Activated T-helper 9 cell treated with anti-CD3 and anti-CD28 coated beads, Interleukin-2, amount 50 U/mL, for 16 hours (primary cell): ENCODE measurements at places on chromosomes 11 and 22.

DNA sequence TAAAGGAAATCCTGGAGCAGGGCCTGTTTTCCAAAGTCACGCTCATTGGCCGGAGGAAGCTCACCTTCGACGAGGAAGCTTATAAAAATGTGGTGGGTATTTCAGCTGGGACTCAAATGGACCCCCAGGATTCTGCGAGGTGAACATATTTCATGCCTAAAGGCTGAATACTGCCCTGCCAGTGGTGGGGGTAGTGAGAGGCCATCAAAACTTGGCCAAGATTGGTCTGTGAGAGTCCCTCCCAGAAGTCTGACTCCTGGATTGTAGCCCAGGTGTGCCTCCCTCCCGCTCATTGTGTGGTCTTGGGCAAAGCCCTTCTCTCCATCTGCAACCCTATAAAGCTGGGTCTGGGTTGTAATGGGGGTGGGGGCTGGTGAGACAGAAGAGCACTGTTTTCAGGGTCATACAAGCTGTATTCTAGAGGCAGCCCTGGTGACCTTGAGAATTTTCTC, 853 bp downstream of the HTATIP2 start:
- no peak for DNase-seq

- DNase-seq: no peak
These were observed 1592.1 kb upstream of the TENM4 start for GRCh38 chr11:81032906-81033305.

DNA sequence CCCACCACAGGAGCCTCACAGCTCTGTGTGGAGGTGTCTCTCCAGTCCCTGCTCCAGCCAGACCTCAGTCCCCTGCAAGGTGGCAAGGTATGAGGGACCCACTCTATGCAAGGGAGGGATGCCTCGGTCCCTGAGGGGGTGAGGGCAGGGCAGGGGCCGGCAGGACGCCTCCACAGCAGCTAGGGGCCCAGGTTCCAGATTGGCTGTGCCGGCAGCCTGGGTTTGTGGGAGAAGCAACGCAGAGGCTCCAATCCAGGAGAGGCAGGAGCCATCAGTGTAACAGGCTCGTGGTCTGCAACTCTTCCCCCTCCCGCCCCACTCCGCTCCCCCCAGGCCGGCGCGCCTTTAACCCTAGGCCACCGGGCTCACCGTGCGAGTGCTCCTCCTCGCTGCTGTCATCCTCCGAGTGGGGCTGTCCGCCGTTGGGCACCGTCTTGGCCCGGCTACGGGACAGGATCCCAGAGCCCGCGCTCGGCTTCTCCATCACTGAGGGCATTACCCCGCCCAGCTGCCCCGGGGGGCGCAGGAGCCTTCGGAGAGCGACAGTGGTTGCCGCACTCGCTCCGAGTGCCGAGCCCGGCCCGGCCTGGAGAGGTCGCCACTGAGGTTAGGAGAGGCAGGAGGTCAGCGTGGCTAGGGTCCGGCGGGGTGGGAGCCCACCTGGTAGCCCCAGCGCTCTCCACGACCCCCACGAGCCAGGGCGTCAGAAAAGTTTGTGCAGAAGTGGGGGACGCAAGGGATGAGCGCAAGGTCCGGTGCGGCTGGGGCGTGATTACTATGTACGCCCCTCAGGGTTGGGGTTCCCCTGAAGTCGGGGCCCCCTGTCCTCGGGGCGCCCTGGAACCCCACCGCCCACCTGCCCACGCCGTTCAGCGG, 765 bp downstream of the RCOR2 start:
- DNase-seq: no peak

DNA sequence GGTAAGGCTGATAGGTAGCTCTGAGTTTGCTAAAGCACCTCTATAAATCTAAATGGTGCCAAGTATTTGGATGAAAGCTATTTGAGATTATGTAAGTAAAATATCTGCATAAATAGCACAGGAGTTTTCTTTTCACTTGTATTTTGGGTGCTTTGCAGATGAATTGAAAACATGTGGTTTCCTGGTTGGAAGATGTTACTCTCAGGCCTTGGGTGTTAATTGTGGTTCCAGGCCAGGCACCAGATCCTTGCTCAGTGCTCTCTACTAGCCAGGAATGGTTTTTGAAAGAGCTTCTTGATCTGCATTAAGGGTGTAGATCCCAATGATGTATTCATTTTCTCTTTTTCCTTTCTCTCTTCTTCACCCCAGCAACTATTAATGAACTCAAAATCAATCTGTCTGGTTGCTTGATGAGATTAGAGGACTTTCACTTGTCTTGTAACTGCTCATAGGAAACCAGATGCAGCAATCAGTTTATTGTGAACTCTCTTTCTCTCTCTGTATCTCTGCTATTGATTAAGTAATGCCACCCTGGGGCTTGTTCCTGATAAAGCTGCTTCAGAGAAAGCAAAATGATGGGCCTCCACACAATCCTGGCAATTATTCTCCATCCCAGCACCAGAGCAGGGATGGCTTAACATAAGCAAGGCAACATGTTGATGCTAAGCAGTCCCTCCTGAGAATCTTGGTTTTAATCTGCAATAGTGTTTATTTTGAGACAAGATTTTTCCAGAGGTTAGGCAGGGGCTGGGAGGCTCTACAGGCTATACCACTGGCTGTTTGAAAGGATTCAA, 147.0 kb upstream of the NTM start:
- DNase-seq: no peak

GRCh38 chr22:20456064-20456721, 18.6 kb upstream of the SCARF2 start:
- peak; percentile 52 for DNase-seq

- DNase-seq: no peak
These were observed 57.2 kb downstream of the SMCO4 start for GRCh38 chr11:93485983-93486382.

DNA sequence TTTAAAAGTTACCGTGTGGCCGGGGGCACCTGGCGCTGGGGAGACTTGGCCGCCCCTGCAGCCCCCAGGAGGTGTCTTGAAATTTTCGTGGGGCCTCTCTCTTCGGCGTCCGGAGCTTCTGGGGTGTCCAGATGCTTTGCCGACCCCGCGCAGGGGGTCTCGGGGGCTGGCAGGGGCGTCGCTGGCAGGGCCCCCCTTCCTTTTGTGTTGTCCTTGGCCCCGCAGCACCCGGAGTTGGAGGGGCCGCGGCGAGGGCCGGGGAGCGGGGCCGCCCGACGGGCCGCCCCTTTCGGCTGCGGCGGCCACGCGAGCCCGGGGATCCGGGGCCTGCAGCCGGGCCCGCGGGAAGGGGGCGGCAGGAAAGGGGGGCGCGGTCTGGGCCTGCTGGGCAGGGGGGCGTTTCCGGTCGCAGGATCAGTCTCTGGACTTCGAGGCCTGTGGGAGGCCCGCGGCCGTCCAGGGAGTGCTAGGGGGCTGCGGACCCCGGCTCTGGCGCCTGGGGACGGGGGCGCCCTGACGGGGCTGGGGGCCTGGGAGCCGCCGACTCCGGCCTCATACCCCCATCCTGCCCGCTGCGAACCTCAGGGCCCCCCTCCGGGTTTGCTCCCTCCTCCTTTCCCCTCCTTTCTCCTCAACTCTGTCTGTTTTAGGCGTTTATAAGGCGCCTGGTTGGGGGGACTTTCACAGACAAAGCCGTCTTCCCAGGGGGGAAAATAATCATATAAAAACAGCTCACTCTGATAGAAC, 869 bp downstream of the ZC3H7B start:
- no peak for DNase-seq

DNA sequence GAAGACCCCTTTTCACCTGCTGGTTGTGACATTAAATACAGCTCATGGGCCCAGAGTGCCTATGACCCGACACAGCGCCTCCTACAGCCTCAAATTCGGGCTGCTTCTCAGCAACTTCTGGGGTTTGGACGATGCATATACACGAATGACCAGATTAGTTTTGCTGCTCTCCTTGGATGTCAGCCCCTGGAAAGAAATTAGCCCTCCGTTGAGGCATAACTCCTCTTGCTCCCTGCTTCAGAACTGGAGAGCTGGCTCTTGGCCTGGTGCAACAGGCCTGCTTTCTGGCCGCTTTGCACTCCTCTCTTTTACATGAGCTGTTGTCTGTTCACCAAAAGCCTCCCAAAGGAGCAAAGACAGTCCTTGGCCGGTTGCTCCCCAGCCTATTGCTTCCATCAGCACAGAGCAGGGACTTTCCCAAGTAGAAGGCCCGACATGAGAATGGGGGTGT, 3.3 kb downstream of the TECTA start:
- DNase-seq: no peak

GRCh38 chr11:68750195-68751003, 921 bp downstream of the TESMIN start:
- peak; percentile 8 for DNase-seq

GRCh38 chr11:88404391-88404790, 66.9 kb upstream of the CTSC start:
- DNase-seq: no peak
